ENCODE measurements at places on chromosomes 3 and 15.

GRCh38 chr3:79203144-79203519 lies 564.7 kb downstream of the ROBO1 start:
- DNase-seq, result no peak

- DNase-seq, result no peak
Observed at GRCh38 chr3:138511945-138512344, 77.5 kb downstream of the ESYT3 start.

- DNase-seq, result no peak
Observed at GRCh38 chr3:13223574-13224237, 150.5 kb upstream of the IQSEC1 start.

DNA sequence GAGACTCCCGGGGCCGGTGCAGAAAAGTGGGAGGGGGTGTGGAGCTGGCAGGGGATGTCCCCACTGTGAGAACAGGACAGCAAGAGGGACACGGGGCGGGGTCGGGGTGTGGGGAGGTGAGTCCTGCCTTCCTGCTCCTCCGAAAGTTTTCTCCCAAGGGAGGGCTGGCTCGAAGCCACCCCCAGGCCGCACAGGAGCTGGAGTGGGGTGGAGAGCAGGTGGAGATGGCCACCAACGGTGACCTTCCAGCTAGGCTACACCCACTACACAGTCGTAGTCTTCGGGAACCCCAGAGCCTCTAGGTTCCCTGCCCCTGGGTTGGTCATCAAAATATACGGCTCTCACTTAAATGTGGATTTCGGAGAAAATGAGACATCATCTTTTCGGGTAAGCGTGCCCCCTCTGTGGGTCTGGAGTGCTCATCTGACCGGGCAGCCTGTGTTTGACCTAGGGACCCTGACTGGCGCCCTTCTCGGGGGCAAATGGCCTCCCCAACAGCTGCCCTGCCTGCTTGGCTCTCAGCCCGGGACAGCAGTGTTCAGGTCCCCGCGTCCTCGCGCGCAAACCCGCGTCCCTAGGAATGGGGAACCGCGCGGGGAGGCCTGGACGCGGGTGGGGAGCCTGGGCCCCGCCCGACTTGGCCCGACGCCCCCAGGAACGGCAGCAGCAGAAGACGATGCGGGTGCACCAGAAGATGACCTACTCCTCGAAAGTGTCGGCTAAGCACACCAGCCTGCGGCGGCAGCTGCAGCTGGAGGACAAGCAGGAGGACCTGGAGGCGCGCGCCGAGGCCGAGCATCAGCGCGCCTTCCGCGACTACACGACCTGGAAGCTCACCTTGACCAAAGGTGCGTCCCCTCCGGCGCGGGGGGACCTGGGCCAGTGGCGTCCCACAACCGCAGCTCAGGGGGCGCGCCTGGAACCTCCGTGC lies 21.2 kb downstream of the CFAP100 start:
- DNase-seq, result no peak

- no peak for DNase-seq
Observed at GRCh38 chr3:188780193-188781147, 391.3 kb upstream of the TPRG1 start.

DNA sequence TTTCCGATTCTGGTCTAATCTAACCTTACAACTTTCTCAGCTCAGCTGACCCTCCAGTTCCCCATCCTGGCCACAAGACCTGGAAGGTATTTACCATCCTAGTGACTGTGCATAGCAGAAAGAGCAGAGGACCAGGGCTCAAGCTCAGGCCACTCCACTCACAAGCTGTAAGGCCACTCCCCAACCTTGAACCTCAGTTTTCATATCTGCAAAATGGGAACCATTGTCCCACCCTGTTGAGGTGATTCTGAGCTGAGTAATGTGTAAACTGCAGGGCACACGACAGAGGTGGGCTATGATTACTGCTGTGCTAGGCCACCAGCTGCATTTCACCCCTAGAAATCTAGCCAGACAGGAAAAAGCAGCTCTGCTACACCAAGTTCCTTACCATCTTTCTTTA lies 21.7 kb downstream of the TMEM40 start:
- DNase-seq, result no peak

GRCh38 chr15:33310481-33311311 lies at the start of gene RYR3:
Gene RYR3, plus strand, starts transcription at chr15:33310967. Its CDS starts 79 bp downstream, at chr15:33311046.
- no peak for DNase-seq

GRCh38 chr15:39517122-39517855 lies 63.6 kb upstream of the THBS1 start:
- DNase-seq, result no peak

- DNase-seq, result no peak
Observed at GRCh38 chr3:35502699-35503098, 136.6 kb upstream of the ARPP21 start.

- no peak for DNase-seq
Observed at GRCh38 chr3:115845986-115846385, 222.7 kb downstream of the GAP43 start.

DNA sequence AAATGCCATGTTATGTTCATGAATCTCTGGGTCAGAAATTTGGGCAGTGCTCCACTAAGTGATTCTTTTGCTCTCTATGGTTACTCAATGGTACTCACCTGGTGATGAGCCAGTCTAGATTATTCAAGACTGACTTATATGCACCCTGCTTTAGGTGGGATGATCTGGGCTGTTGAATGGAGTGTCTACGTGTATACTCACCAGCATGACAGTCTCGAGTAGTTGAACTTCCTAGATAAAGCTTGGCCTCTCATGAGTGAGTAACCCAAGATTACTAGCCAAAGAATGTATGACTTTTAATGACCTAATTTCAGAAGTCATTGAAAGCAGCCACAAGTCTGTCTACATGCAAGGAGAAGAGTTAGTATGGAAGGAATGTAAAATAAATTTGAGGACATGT lies 77.5 kb upstream of the CADM2 start:
- DNase-seq, result no peak

DNA sequence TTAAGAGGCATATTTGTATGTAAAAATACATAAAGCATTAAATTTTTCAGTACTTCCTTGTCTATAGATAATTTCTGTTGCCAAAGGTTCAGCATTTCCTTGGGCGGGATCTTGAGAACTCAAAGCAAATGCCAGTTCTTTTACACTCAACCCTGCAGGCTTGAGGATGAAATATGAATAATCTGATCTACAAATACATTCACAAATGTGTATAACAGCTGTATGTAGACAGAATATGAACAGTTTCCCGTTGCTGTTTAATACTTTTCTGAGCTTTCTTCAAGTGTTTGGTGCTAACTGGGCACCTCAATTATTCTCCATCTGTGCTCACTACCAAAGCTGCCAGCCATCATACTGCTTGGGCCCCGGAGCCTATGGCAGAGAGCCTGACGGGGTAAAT lies 661.3 kb downstream of the NLGN1 start:
- no peak for DNase-seq

- no peak for DNase-seq
Observed at GRCh38 chr3:147411815-147412241, 2.7 kb downstream of the ZIC1 start.

- no peak for DNase-seq
Observed at GRCh38 chr3:113534365-113534764, 2.0 kb downstream of the SIDT1 start.

All from NCI-H187 (cell line).